ENCODE measurements at places on chromosomes 5 and 9. TPM values are rescaled to one million over a fixed set of nuclear protein-coding genes. Genes with fewer than 3 reads are reported as not detected.

CD72 gene
- 1.1 TPM for total RNA-seq

WDR31 gene
- 5.7 TPM for total RNA-seq

MIGA2 gene
- total RNA-seq = 15.2 TPM

BAAT gene
- not detected for total RNA-seq

RNF224 gene
- total RNA-seq = not detected

DPH7 gene
- 24.4 TPM for total RNA-seq

LRRC19 gene
- total RNA-seq = not detected

DMRT3 gene
- total RNA-seq = 0.34 TPM

DOCK2 gene
- 49.7 TPM for total RNA-seq

DMAC1 gene
- total RNA-seq = 18.5 TPM

SLC4A9 gene
- 0.17 TPM for total RNA-seq

CATSPER3 gene
- total RNA-seq = not detected

RASEF gene
- total RNA-seq = not detected

LECT2 gene
- total RNA-seq = not detected

CCNI2 gene
- not detected for total RNA-seq

KIF24 gene
- total RNA-seq = 0.88 TPM

ANKRD20A1 gene
- not detected for total RNA-seq

TSLP gene
- 1.2 TPM for total RNA-seq

CREBRF gene
- 72.2 TPM for total RNA-seq

GARIN3 gene
- total RNA-seq = not detected

CRHBP gene
- 2.1 TPM for total RNA-seq

NR2F1 gene
- 2.0 TPM for total RNA-seq

CDX1 gene
- not detected for total RNA-seq

PCDHB11 gene
- 1.4 TPM for total RNA-seq

IFNA21 gene
- total RNA-seq = not detected

MYMK gene
- total RNA-seq = not detected

MARVELD2 gene
- total RNA-seq = 0.34 TPM

SEC24A gene
- total RNA-seq = 30.1 TPM

TIMD4 gene
- not detected for total RNA-seq

PAEP gene
- not detected for total RNA-seq

FOXI1 gene
- total RNA-seq = not detected

NR5A1 gene
- not detected for total RNA-seq

CD180 gene
- 11.0 TPM for total RNA-seq

SLC25A46 gene
- total RNA-seq = 67.7 TPM

All from subcutaneous adipose tissue (tissue), 4 donors.